ENCODE measurements at places on chromosomes 3 and 15.

GRCh38 chr3:133882986-133883586 lies 12.6 kb downstream of the RAB6B start:
- DNase-seq: no peak

- no peak for DNase-seq
Observed at GRCh38 chr3:124823648-124824047, 63.5 kb downstream of the ITGB5 start.

- DNase-seq: no peak
Observed at GRCh38 chr3:65252266-65252665, 564.5 kb upstream of the ADAMTS9 start.

DNA sequence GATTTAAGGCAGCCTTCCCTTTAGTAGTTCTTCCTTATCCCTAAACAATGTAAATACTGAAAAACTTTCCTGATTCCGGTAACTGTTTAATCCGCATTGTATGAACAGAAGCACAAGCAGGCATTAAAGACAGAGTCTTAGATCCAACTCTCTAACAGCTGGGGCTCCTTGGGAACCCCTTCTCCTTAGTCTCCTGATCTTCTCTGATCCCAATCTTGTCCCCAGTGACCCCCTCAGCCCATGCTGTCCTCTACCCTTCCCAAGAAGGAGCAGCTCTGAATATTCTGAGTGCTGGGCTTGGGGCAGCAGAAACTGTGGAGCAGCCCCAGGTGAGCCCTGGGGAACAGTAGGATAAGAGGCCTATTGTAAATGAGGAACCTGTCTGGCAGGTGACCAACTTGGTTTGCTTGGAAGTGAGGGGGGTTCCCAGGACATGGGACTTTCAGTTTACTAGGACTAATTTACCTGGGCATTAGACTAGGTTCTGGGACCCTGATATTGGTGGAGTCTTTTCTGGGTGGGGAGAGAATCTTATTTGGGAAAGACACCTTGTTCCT lies 13.0 kb upstream of the SLC30A4 start:
- no peak for DNase-seq

DNA sequence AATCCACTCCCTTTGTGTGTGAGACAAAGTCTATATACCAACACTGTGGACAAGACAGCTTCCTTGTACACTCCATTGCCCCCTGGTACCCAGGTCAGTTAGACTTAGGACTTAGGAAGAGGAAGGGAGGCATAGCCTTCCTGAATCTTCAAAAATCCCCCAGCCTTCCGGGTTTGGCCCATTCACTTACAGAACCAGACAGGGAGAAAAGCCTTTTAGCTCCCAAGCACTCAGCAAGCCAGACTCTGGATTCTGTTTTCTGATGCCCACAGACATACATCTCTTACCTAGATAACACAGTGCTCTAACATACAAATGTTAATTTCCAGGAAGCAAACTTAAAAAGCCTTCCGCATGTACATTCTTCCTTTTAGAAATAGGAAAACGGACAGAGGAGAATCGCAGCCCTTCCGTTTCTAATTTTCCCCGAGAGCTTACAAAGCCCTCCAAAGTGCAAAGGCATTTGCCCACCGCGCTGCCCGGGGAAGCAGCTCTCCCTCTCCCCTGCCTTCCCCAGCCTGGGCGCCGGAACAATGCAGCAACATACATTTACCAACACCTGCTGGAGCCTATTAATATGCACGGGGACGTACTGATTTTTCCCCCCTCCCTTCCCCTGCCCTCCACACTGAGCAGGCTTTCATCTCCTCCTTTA lies 442.0 kb downstream of the MAGI1 start:
- no peak for DNase-seq

GRCh38 chr3:37722477-37722876 lies 139.2 kb upstream of the CTDSPL start:
- no peak for DNase-seq

DNA sequence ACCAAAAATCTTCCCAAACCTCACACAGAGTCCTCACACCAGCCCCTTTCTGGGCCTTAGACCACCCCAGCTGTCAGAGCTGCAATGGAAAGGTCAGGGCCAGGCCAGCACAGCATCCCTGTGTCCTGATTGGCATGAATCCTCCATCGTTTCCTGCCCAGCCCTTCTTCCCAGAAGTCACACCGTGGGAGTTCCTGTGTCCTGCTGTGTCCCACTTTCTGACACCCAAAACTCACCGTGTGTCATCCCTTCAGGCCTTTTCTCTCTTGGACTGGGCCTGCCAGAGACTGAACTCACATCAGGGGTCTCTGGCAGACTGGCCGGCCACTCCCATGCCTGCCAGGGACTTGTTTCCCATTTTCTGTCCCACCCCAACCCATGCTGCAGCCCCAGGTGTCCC lies 32.5 kb upstream of the CHRNB4 start:
- no peak for DNase-seq

GRCh38 chr3:171781711-171782127 lies 28.6 kb downstream of the PLD1 start:
- no peak for DNase-seq

GRCh38 chr15:50138391-50138790 lies 19.4 kb upstream of the ATP8B4 start:
- no peak for DNase-seq

GRCh38 chr3:37204314-37204713 lies 29.9 kb upstream of the LRRFIP2 start:
- no peak for DNase-seq

DNA sequence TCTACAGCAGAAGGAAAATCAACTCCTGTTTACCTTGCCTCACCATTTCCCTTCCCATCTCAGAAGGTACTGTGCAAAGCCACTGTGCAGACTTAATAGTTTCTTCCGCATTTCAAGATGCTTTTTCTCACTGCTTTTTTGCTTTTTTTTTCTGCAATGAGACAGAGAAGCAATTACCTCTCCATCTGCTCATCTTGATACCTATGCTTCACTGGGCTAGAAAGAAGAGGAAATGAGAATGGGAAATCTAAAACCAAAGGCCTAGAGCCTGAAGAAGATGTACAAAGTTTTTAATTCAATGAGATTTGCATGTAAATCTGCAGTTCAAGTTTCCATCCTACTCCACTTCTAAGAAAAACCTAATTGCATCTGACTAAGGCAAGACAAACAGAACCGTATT lies 238.1 kb upstream of the SETMAR start:
- DNase-seq: no peak

DNA sequence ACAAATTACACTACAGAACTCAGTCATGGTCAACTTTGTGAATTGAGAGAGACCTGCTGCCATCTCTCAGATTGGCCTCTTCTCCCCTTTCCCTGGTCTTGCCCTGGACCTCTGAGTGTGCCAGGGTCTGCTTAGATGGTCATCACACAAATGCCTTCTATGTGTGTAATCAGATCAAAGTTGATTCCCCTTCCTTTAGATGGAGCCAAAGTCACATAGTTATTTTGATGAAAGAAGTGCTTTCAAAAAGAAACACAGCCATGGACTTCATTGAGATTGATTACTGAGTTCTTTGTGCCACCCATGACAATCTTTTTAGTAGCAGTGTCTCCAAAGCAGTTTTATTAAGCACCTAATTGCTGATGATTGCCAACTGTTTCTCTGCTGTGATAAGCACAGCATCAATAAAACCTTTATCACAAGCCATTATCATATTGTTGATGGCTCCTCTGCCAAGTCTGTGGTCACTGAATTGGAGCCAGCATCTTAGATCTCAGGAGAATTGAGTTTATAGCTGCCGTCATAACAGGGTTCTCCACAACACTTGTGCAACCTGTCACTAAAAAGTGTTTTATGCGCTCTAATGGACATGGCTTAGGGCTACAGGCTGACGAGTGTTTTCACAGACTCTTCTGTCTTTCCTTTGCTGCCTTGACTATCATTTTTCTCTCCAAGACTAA lies 149.7 kb upstream of the NUDT16 start:
- no peak for DNase-seq

DNA sequence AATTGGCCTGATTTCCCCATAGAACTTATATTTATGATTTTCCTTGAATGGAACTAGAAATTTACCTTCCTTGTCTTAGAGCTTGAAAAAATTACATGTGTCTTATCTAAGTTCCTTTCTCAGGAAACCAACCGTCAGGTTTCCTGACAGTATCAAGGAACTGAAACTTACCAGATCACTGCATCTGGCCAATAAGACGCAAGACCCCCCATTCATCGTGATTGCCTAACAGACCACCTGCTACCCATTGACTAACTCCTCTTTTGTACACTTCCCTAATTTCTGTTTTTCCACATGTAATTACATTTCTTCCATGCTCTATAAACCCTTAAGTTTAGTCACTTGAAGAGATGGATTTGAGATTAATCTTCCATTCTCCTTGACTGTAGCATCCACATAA lies 517.2 kb upstream of the CBLB start:
- DNase-seq: no peak

DNA sequence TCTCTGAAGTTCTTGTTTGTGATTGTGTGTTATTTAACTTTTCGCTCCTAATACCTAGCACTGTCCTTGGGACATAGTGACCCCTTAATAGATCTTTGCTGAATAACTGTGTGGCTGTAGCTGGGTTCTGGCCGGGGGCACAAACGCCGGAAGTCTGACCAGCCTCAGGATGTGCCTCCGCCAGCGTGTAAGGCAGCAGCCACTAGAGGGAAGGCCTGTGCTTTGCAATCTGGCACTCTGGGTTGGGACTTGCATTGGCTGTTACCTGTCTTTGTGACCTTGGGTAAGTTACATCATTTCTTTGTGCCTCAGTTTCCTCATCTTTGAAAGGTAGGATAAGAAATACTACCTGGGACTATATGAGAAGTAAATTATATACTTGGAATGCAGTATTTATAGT lies 158.7 kb downstream of the GHSR start:
- no peak for DNase-seq

GRCh38 chr3:170483485-170484262 lies 65.0 kb downstream of the CLDN11 start:
- no peak for DNase-seq

DNA sequence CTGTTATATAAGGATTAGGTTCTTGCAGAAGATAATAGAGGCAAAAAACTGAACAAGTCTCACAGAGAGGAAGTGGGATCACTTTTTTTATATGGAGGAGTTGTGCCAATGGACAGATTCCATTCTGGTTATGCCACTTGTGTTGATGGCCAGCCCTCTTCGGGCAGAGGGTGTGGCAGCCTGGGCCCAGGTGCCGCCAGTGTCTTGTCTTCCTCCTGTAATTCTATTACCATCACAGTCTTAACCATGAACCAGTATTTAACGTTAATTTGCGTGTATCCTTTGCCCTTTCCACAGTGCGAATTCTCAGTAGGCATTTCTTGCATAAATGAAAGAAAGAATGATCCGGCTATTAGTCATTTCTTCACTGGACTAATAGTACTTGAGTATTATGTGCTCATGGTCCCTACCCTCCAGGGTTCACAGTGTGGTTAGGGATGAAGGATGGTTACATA lies 7.0 kb upstream of the USP4 start:
- no peak for DNase-seq

GRCh38 chr15:36877796-36878683 lies 222.3 kb downstream of the MEIS2 start:
- no peak for DNase-seq

- DNase-seq: peak; percentile 88
Observed at GRCh38 chr15:74172701-74173379, 670 bp upstream of the ISLR start.

DNA sequence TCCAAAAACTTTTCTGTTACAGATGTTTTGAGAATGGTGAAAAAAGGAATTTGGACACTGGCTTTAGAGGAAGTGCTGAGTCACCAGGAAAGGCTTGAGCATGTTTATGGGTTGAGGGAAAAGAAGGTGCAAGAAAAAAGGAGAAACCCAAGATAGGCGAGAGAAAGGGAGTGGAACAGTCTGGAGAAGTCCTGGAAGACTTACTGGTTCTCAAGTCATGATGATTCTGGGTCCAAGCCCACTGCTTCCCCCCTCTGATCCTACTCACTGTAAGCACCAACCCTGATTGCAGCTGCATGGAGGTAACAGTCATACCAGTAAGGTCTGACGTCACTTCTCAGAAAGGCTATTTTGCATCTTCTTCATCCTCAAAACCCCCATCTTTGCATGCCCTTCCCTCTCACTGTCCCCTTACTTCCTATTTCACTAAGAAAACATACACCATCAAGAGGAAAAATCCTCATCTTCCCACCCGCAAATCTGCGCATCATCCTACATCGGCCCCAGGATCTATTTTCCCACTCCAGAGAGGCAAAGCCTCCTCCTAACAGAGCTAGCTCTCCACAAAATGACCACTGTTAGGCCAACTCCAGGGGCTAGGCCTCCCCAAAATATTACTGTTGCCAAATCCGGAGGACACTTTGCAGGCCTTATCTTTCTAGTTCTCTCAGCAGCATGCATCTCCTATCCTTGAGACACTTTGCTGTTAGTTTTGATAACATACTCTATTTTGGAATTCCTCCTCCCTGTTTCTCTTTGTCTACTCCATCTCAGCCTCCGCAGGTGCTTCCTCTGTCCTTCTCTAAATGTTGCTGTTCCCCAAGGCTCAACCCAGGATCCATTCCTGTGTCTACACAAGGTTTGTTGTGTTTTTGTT lies 3.2 kb upstream of the ATP13A3 start:
- no peak for DNase-seq

DNA sequence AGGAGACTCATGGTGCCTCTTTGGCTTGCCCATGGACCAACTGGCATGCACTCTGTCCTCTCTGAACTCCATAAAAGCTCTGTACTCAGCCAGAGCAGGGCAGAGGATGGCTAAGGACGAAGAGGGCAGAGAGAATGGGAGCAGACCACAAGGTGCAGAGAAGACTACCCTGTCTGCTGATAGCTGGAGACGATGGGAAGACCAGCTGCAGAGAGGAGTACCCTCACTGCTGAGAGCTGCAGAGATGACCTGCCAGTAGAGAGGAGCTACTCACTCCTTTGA lies 65.0 kb downstream of the THBS1 start:
- no peak for DNase-seq

GRCh38 chr3:8503461-8503860 lies 1.8 kb downstream of the LMCD1 start:
- DNase-seq: no peak

GRCh38 chr3:7205535-7205934 lies 344.6 kb downstream of the GRM7 start:
- DNase-seq: no peak

DNA sequence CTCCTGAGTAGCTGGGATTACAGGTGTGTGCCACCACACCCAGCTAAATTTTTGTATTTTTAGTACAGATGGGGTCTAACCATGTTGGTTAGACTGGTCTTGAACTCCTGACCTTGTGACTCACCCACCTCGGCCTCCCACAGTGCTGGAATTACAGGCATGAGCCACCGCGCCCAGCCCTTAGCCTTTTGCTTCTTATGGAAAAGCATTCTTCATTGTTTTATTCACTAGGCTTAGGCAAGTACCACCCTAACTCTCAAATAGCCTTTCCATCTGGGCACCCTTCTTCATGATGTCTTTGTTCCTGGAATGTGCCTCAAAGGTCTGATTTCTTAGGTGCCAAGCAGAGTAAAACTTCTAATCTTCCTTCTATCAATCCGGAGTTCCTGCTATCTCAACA lies 641.8 kb downstream of the FHIT start:
- DNase-seq: no peak

GRCh38 chr3:28835249-28835648 lies 445.6 kb upstream of the RBMS3 start:
- no peak for DNase-seq

- no peak for DNase-seq
Observed at GRCh38 chr3:12486001-12486400, 1.7 kb downstream of the TSEN2 start.
